ENCODE measurements at places on chromosomes 5 and 9. TPM values are rescaled to one million over a fixed set of nuclear protein-coding genes. Genes with fewer than 3 reads are reported as not detected.

The TIMD4 gene
- not detected for polyA plus RNA-seq

The SELENOP gene
- polyA plus RNA-seq = not detected

The FUBP3 gene
- 22.5 TPM for polyA plus RNA-seq

The NTNG2 gene
- 0.66 TPM for polyA plus RNA-seq

DNA sequence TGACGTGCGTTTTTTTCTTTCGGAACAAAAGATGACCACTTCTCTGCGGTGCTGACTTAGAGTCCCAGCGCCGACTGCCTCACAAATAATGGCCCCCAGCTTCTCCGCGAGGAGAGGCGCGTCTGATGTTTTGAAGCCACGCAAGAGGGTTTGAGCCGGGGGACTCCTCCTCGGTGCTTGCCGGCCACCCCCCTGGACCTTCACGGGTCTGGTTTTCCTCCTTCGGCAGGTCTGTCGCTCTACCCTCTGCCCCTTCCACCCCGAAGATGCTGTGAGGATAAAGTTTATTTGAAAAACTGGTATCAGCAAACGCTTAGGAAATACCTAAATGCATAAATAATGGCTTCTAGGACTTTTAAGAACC lies 584 bp downstream of the USP20 start:
- DNase-seq = peak; percentile 5

DNA sequence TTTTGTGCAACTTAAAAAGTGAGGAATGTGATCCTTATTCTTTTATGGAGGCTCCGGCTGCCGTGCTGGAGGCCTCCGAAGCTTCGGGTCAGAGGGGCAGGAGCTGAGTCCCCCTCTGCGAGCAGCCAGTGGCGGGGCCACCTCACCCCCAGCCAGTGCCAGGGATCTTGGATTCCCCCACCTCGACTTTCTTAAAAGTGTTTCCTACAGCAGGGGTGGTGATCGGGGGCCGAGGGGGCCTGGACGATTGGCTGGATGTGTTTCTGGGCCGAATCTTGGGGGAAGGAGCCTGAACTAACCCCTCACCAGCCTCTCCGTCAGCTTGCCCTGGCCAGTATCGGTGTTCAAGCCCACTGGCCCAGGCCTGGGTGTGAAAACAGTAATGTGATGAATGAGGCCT lies 92.2 kb upstream of the LMX1B start:
- DNase-seq = no peak

DNA sequence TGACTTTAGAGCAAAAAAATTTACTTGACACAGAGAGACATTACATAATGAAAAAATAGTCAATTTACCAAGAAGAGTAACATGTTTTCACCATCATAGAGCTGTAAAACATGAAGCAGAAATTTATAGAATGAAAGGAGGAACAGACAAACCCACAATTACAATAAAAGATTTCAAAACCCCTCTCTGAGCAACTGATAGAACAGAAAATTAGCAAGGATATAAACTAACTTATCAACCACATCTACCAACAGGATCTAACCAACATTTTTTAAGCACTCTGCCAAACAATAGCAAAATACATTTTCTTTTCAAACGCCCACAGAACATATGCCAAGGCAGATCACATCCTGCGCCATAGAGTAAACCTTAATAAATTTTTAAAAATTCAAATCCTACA lies 17.9 kb downstream of the SLCO4C1 start:
- no peak for DNase-seq

- no peak for DNase-seq
Measured at GRCh38 chr5:163190283-163190682, 247.1 kb upstream of the CCNG1 start.

DNA sequence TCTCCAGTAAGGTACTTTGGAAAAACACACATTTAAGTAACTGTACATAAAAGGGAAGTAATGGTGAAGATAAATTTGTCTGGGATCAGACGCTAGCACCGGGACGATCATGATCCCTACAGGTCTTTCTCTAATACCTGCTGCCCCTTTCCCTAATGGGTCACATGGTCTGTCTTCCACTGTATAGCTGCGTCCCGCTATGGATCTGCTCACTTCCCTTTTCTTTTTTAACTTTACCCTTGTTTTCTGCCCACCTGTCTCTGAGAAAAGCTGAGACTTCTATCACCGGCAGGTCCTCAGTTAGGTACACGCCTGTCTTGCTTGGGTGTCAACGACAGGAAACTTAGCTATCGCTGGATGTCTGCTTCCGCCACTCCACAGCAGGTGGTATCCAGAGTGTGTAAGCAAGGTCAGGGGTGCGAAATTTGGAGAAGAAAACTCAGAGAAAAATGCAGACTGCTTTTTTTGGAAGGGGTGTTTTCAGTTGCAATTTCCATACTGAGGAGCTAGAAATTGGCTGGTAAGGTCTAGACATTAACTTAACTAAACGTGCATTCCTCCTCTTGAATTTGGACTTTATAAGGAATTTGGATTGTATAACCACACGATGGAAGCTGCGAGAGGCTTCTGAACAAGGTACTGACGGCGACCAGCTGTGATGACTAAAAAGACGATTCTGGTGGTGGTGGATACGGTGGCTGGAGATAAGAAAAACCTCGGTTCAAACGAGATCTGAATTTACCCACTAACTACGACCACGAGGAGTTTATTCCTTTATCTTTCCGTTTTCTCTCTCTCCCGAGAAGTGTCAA lies 1.1 kb upstream of the ICE1 start:
- DNase-seq = peak; percentile 27
